ENCODE measurements at places on chromosomes 6 and 20.

- peak; percentile 73 for DNase-seq
Observed at GRCh38 chr6:39088331-39088730, 26.7 kb downstream of the SAYSD1 start.

DNA sequence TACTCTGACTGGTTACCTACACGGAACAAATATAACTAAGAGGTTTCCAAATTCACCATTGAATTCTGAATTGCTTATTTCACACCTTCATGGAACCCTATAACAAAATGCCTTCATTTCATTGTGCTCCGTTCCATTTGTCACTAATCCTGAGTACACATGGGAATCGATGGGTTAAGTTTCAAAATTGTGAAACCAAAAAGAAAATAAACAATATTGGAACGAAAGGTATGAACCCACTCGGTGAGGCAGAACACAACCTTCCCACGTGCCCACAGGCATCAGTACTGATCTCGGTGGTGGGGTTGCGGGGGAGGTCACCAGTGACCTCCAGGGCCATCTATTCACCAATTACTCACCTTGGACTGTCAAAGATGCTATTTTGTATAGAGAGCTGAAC lies 34.0 kb downstream of the PLAGL1 start:
- DNase-seq, result no peak

DNA sequence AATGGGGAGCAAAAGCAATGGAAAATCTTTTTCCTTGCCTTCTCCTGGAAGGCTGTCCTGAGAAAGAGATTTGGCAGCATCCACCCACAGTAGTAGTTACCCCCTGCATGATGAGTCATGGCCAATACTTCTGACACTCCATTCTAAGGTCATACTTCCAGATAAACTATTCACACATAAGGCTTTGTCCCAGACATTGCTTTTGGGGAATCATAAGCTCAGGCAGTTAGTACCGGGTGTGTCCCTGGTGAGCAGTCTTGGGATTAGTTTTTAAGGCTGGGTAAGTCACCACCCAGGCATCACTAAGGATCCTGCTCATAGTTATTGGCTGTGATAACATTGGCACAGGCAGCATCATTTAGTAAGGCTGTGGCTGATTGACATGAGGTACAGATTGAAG lies 160.6 kb upstream of the GGTLC1 start:
- DNase-seq, result no peak

DNA sequence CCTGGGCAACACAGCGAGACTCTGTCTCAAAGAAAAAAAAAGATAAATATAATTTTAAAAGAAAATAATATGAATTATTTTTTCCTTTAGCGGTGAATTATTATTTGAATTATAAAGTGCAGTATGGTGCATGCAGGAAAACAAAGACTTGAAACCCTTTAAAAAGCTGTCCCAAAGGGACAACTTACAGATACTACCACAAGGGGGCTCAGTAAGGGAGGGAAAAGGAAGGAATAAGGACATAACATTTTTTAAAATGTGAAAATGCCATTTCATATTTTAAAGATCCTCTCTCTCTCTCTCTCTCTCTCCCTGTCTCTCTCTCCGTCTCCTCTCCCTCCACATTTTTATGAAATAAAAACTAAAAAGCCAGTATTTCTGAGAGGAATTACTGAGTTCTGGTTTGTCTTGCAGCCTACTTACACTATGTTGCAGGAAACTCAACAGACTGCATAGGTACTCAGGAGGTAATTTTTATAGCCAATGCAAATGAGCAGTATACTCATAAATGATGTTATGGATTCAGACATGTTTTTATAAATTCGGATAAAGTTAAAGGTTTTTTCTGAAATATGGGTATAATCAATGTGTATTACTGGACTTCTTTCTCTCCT lies 455.0 kb upstream of the GJE1 start:
- DNase-seq, result peak; percentile 9

GRCh38 chr20:7496394-7496991 lies 443.8 kb downstream of the HAO1 start:
- DNase-seq, result no peak

- DNase-seq, result no peak
Observed at GRCh38 chr20:64005394-64005793, 24.5 kb downstream of the PRPF6 start.

DNA sequence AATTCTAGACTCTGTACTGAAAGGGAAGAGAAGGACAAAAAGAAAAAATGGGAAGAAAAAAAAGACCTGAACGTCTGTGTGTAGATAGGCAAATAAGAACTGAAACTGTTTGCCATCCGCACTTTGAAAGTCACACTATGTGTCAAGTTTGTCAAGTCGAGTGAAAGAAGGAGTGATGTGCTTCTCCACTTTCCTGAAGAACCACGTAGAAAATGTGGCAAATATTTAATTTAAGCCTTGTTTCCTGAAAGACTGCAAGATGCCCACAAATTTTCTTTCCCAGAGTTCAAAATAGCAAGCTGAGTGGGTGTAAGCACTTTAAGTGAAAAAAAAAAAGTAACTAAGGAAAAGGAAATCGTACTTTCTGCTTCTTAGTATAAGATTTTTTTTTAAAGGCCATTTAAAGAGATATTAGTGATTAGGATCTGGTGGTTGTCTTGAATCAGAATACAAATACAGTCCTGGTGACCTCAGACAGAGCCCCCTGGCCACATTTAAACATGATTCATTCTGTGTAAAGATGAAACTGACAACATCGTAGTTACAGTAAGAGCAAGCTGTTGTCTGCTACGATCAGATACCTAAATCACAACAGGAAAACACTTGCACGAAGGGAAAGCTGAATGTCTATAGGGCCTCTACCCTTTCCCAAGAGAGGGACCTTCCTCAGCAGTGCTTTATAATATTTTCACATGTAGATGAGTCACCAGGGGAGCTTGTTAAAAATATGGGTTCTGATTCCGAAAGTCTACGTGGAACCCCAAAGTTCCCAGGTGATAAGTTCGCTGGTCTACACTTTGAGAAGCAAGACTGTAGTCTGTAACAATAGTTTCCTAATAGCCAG lies 102.3 kb downstream of the HIVEP2 start:
- DNase-seq, result no peak

DNA sequence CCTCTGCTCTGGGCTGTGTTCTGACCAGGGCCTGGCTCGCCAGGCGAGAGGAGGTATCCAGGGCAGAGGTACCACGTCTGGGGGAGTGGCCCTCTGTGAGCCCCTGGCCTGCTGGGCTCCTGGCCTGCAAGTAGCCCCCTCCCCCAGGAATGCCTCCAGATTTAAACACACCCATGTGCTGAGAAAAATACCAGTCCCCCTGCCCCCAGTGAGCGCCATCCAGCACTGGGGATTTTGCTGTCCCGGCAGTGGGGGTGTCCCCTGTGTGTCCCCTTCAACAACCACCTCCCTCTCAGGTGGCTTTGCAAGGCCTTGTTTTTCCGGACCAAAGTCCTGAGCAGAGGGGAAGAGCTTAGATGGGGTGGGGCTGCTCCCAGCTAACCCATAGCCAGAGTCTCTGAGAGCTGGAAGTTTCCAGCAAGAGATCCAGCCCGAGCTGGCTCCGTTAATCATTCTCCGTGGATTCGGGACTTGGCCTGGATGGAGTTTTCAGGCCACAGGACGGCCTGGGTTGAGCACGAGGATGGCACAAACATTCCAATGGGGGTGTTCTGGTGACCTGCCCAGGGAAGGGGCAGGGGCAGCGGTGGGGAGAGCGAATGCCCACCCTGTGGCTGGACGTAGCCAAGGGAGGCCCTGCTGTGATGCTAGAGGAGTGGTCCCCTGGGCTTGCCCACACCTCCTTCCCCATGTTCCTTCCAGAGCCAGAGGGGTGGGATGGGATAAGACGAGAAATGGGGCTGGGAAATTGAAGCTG lies 29.0 kb downstream of the PCK1 start:
- DNase-seq, result no peak

GRCh38 chr6:21519642-21520041 lies 73.9 kb upstream of the SOX4 start:
- no peak for DNase-seq

GRCh38 chr6:26445934-26446667 lies 5.8 kb downstream of the BTN3A3 start:
- no peak for DNase-seq

GRCh38 chr6:108510461-108511319 lies 50.0 kb upstream of the FOXO3 start:
- DNase-seq, result no peak

DNA sequence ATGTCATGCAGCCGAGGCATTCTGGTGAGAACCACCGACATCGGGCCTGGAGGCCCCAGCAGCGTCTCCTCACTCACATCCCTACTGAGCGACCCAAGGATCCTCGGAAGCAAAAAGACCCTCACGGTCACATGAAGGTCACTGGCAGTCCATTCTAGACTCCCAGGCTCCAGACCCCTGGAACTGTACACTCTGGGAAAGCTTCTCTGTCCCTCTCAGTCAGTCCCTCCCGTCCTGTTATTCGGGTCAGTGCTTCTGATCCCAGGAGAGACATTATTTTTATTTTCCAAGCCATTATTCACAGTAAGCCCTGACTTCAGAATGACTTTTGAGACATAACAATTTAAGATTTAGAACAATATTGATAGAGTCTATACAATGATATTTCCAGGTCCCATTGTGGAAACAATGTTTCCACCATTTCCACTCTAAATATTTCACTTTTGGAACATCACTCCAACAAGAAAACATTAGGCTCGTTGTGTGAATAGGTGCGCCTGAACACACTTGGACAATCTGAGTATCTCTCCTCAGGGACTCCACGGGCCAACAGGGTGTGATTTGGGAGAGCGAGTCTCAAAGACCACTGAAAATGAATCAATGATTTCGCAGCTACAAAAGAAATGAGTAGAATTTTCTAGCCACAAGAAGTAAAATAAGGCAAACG lies 199.7 kb downstream of the SOD2 start:
- DNase-seq, result no peak

DNA sequence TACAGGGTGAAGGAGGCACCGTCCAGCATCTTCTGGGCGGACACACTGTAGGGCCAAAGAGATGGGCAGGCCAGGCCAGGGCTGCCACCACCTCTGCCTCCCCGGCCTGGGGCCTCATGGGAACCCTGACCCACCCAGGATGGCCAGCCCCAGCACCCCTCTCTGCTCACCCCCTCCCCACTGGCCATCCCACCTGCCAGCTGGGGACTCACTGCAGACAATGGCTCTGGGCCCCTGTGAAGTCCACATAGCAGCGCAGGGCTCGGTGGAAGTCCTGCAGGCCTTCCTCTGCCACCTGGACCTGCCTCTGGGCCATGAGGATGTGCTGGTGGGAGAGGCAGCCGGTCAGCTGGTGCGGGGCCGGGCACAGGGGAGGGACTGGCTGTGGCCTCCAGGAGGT lies 3.6 kb upstream of the C20orf144 start:
- no peak for DNase-seq

GRCh38 chr6:15344831-15345230 lies 99.0 kb downstream of the JARID2 start:
- no peak for DNase-seq

DNA sequence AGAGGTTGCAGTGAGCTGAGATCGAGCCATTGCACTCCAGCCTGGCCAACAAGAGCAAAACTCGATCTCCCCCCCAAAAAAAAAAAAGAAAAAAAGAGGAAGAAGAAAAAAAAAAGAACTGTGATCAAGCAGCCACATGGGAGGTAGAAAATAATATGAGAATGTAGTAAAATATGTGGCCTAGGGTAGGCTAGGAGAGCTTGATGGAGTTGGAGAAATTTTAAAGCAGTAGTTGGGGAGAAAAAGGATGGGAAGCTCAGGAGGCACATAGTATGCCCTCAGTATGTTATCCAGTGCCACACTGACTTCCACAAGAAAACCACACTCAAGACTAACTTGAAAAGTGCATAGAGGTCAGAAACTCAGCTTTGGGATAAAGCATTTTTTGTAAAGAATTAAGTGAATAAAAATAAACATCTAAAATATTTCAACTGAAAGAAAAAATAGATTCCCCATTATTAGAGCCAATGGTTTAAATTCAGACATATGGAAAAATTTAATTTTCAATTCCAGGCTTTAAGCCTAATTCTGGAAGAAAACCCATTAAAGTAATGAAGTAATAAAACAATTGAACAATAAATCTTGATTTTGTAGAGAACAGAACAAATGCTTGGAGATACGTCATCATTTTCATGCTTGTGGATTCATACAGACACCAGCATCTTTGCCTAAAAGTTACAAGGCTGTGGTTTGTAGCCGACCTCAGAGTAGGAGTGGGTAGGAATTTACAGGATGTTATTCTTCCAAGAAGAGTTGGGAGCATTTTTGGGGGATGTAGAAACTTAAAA lies 34.7 kb downstream of the PLEKHG1 start:
- DNase-seq, result no peak

- no peak for DNase-seq
Observed at GRCh38 chr20:59386809-59387208, 86.4 kb downstream of the EDN3 start.

DNA sequence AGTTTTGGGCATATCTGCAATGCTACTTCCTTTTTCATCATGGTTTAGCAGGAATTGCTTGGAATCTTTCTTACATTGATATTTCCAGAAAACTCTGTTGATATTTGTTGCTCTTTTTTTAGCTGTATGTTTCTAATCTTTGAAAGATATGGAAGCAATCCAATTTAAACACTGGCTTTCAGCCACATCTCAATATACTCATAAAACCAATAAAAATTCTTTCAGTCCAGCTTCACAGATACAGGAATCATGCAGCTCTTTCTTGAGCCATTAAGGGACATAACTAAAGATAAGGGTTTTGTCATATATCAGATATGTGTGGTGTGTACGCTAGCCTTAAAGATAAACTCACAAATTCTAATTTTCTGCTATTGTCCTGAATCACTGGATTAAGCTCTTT lies 47.4 kb downstream of the PKIB start:
- DNase-seq, result no peak

DNA sequence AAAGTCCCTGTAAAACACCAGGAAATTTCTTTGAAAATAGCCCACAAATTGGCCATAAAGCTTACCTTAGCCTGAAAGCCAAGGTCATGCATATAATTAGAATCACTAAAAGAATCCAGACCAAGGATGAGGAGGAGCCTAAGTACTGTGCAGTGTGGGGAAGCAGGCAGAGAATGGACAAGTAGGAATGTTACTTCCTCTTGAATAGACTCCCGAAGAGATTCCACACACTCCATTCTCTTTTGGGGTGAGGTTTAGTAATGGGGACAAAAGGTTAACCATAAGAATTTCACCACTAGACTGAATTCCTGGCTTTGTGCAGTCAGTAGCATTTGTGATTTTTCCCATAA lies 27.5 kb upstream of the MARCKS start:
- no peak for DNase-seq

DNA sequence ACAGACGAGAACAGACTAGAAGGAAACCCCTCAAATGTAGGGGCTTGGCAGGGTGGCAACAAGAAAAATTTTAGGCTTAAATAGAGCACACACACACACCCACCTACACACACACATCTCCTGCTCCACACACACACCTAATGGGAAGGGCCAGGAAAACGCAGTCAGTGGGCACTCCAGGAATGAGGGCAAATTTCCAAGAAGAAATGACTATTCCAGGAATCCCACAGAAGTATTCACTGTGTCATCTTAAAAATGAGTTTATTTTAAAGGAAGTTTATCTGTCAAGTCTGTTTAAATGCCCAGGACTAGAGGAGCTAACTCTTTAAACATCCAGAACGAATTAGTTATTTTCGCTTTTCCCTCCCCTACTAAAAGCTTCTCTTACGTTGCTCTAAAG lies 13.0 kb downstream of the ALDH8A1 start:
- no peak for DNase-seq

GRCh38 chr6:111750753-111751673 lies 122.2 kb downstream of the FYN start:
- DNase-seq, result no peak

- DNase-seq, result no peak
Observed at GRCh38 chr6:159976686-159977254, 7.9 kb downstream of the IGF2R start.

GRCh38 chr6:111987295-111987694 lies 66.6 kb upstream of the CCN6 start:
- DNase-seq, result no peak

All from neuronal stem cell (in vitro differentiated cells).